ENCODE measurements at places on chromosomes 4 and X.

DNA sequence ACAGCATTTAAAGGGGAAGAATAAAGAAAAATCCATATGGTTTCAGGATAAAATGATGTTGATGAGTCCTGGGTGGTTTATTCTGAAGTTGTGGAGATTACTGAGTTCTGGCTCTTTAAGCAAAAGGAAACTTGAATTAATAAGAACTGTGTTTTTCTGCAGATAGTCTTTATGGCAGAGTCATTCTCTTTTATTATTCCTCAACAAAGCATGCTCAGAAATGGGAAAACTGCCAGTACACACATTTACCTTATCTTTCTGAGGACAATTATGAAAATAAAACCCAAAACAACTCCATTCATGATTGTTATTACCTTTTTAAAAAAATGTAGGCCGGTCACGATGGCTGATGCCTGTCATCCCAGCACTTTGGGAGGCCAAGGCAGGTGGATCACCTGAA is 58.5 kb downstream of the ADD1 start:
- no peak for DNase-seq

- DNase-seq, result no peak
These were observed 17.8 kb upstream of the CXCL3 start for GRCh38 chr4:74056114-74056857.

DNA sequence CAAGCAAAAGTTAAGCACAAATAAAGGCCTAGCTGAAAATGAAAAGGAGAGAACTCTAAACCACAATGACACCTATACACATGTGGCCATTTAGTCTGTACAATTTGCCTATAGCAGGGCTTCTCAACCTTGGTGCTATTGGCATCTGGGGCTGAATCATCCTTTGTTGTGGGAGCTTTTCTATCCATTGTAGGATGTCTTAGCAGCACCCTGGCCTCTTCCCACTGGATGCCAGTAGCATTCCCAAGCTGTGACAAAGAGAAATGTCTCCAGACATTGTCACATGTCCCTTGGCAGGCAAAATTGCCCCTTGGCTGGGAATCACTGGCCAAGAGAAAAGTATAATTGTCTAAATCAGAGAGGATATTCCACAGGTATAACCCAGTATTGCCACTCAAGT is 13.5 kb upstream of the PRPS2 start:
- DNase-seq, result no peak

GRCh38 chr4:83989835-83990234 is 453.9 kb downstream of the GPAT3 start:
- no peak for DNase-seq

- no peak for DNase-seq
These were observed 37.8 kb upstream of the FRMD7 start for GRCh38 chrX:132165651-132166050.

GRCh38 chr4:7381890-7382633 is 52.7 kb downstream of the PSAPL1 start:
- no peak for DNase-seq

- no peak for DNase-seq
These were observed 647.0 kb downstream of the IQCM start for GRCh38 chr4:149168645-149169044.

GRCh38 chrX:103831803-103832544 is at the start of gene RAB9B:
Gene RAB9B (minus strand): TSS chrX:103832257. CDS start chrX:103825784, 6,473 bp downstream.
- DNase-seq, result peak; percentile 70

DNA sequence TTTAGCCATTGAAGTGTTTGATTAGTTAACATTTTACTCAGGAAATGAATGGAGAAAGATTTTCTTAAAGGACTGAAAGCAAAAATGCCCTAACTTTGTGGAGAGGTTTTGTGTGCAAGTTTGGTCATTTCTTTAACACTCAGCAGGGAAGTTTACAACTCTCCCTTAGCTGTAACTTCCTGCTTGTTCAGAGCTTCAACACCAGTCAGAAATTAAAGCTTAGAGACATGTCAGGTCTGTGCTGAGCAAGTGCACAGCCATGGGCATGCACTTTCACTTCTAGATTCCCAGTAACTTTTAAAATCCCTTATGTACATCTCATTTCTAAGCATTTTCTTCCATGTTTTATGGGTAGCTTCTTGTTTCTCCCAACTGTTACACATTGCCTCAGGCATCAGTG is 326.0 kb downstream of the ACTRT1 start:
- DNase-seq, result no peak
